ENCODE measurements at places on chromosomes 6 and 20.
A peak's percentile ranks its signal among the peaks of the same experiment; 100 is the strongest.

DNA sequence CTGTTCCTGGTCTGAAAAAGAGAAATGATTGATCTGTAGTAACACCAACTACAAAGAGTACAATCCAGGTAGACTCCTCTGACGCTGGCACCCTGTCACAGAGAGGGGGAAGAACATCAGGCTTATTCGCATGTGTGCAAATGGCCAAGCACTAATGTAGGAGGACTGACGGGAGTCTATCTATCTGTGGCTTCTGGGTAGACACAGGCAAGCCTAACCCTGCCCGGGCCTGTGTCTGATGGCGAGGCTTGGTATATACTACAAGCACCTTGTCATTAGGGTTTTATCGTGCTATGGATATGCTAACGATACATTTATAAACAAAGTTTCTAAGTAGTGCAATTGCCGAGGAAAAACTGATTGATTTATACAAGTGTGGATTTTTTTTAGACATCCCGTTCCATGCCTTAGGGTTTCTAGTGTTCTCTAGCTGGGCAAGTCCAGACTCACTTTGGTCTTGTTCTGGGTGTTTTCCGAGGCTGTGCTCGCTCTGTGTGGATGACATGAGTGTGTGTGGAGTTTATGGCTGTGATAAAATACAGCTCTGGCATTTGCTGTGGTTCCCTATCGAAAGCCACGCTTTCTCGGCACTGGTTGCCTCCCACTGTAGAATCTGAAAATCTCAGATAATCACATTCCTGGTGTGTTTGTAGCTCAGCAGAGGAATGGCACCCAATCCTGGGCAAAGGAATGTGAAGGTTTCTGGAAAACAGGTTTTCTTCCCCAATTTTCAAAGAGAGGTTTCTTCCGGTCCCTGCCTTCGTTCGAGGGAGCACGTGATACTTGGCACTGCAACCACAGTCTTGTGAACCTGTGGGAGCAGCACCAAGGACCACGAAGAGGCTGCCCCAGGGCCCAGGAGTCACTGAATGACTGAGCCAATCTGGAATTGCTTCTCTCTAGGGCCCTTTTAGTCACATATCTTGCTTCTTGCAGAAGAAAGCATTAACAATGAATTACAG, 67.5 kb upstream of the EDN1 start:
- DNase-seq, result peak; percentile 10

DNA sequence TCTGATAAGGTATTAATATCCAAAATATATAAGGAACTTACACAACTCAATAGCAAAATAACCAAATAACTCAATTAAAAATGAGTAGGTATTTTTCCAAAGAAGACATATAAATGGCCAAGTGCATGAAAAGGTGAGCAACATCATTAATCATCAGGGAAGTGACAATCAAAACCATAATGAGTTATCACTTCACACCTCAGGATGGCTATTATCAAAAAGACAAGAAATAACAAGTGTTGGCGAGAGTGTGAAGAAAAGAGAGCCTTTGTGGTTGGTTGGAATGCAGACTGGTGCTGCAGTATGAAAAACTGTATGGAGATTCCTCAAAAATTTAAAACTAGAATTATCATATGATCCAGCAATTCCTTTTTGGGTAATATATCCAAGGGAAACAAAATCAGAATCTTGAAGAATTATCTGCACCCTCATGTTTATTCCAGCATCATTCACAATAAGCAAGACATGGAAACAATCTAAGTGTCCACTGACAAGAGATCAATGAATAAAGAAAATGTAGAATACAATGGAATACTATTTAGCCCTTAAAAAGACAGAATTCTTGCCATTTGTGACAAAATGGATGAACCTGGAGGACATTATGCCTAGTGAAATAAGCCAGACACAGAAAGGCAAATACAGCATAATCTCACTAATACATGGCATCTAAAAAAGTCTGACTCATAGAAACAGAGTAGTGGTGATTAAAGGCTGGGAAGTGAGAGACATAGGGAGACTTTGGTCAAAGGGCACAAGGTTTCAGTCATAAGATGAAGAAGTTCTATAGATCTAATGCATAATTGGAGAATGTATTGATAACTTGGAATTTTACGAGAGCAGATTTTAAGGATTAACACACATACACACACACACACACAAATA, 175.6 kb downstream of the FOXA2 start:
- no peak for DNase-seq

- DNase-seq, result no peak
Measured at GRCh38 chr6:170053966-170054661, 236.8 kb downstream of the DLL1 start.

DNA sequence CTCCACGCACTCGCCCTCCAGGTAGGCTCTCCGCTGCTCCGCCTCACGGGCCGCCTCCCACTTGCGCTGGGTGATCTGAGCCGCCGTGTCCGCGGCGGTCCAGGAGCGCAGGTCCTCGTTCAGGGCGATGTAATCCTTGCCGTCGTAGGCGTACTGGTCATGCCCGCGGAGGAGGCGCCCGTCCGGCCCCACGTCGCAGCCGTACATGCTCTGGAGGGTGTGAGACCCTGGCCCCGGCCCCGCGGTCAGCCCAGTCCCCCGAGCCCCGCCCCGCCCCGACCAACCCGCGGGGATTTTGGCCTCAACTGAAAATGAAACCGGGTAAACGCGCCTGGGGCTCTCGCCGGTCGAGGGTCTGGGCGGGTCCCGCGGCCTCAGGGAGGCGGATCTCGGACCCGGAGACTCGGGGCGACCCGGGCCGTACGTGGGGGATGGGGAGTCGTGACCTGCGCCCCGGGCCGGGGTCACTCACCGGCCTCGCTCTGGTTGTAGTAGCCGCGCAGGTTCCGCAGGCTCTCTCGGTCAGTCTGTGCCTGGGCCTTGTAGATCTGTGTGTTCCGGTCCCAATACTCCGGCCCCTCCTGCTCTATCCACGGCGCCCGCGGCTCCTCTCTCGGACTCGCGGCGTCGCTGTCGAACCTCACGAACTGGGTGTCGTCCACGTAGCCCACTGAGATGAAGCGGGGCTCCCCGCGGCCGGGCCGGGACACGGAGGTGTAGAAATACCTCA, 598 bp downstream of the HLA-B start:
- DNase-seq, result no peak

- peak; percentile 86 for DNase-seq
Measured at GRCh38 chr20:37323985-37324384, 22.0 kb upstream of the SRC start.

DNA sequence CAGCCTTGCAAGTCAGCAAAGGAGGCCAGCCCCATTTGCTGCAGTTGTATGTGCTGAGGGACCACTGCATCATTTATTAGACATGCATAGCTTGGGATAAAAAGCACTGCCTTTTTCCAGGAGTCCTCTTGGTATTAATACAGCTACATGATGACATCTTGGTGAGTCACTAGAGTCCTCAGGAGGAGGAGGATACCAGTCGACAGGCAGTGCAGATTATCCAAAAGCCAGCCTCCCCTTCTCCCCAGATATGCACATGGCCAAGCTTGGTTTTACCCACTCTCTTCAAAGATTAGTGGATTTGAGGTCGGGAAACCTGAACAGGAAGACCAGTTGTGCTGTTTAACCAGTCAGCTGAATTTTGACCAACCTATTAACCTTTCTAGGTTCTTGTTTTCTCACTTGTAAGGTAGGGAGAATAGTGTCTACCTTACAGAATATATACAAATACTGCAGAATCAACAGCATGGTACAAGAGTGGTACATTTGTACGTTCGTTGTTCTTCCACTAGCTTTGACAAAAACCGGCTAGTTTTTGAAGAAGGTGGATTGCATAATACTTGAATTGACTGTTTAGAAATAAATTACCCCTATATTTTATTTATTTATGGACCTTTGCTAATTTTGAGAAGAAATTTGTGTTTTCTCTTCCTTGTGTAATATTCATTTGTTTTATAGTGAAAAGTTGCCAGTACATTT, 31.9 kb downstream of the VAPB start:
- DNase-seq, result peak; percentile 71
